KBM-7 (cell line): ENCODE measurements at places on chromosomes 13 and 19.

DNA sequence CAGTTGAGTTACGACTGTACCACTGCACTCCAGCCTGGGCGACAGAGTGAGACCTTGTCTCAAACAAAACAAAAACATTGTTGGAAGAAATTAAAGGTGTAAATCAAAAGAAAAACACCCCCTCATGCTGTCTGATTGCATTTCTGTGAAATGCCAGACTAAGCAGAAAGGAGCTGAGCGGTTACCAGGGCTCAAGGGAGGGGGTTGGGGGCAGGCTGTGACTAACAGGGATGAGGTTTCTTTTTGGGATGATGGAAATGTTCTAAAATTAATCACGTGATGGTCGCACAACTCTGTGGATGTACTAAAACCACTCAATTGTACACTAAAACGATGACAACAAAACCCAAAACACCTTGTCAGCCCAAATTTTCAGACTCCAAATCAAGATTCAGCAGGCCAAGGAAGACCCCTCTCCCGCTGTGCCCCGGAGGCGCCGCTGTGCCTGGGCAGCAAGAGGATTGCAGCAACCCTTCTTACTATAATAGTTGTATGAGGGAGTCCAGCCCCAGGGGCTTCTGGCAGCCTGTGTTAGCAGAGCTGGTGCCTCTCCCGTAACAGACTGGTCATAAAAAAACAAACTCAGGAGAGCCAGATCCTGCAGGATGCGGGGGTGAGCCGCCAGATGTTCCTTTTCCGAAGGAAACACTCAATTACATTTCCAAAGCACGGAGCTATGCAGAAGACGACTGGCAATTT is 20.9 kb downstream of the CAPS start:
- DNase-seq = no peak

DNA sequence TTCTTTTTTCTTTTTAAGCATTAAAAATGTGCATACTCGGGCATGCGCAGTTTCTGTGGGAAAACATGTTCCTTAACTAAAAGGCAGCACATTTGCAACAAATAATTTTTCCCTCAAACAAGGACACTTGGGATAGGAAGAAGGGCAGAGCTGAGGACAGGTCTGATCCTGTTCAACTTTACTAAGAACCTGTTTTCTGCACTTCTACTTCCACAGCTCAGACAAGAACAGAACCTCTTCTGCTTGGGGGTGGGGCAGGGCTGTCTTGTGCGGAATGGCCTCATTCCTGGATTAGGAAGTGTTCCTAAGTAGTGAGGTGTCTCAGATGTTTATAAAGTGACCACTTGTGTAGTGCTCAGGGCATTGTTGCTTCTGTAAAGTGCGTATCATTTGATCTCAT is 18.3 kb downstream of the SAFB start:
- no peak for DNase-seq

- DNase-seq = no peak
These were observed 1.5 kb upstream of the CIRBP start for GRCh38 chr19:1267477-1268225.

GRCh38 chr19:34489175-34489574 is 7.6 kb downstream of the WTIP start:
- no peak for DNase-seq

GRCh38 chr19:46744005-46744691 is 1.7 kb upstream of the FKRP start:
- DNase-seq = no peak

DNA sequence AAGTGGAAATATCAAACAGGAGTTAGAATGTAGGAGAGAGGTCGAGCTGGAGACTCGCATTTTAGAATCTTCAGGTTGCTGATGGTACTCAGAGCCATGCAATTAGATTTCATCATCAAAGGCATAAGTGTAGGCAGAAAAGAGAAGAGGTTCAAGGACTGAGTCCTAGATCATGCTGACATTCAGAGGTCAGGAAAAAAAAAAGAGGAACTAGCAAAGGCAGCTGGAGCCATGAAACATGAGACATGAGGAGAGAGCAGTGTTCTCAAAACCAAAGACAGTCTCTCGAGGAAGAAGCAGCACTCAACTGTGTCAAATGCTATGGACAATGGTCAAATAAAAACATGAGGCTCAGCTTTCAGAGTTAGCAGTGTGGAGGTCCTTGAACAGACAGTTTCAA is 12.4 kb upstream of the TPP2 start:
- peak; percentile 91 for DNase-seq

DNA sequence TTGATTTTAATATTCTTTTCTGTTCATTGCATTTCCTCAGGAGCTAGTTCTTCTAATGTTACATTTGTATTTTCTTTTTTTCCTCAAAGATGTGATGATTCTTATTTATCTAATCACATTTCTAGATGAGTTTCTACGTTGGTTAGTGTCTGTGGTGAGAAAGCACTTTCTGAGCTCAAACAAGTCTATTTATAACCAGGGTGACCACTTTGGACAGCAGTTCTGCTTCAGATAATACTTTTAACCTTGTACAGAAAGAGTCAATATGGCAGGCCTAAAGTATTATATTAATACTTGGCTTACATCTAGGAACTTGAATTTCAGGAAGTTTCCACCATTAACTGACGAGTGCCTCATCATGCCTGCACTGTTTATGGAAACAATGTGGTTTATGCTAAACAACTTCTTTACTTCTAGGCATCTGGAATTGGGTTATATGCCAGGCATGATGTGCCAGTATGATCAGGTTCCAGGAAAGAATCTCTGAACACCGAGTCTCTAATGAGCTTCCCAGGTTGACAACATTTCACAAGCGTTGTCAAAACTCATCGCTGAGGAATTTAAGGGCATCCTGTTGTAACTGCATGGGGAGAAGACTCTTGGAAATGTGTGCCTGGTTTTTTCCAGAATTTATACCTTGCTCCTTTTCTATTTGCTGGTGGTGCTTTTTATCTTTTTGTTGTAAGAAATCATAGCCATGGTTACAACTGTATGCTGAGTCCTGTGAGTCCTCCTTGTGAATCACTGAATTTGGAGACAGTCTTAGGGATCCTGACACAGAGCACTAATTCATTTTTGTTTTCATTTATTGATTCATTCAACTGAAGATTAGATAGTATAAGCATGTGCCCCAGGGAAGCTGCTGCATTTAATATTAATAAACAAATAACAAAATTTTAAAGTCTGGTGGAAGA is 344.4 kb upstream of the PCDH9 start:
- DNase-seq = no peak

DNA sequence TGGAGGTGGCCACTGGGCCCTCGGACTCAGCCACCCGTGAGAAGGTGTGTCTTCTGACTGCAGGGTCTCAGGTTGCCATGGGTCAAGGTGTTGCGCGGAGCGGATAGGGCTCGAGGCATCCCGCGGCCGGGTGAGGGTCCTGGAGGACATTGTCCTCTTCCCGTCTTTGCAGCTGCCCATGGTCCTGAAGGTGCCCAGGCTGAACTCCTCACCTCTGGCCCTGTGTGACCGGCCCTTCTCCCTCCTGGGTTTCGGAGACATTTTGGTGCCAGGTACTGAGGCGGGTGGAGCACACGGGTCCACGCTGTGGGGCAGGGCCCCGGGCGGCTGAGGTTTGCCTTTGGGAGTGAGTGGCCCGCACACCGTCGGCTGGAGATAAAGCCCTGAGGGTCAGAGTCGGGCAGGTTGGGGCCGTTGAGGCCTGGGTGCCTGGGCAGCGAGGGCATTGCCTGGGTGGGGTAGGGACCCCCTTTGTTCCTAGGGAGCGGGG is 15.6 kb upstream of the TMPRSS9 start:
- DNase-seq = no peak

DNA sequence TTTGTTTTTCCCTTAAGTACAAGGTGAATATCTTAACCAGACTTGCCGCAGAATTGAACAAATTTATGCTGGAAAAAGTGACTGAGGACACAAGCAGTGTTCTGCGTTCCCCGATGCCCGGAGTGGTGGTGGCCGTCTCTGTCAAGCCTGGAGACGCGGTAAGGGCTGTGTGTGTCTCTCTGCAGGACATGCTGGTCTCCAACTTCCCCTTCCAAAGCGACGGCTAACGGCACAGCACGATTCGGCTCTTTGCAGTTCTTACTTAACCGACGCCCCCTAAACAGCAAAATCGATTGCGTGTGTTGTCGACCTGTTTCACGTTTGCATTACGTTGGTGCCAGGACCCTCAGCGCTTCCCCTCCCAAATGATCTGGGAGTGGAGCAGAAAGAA is 73.2 kb downstream of the GGACT start:
- DNase-seq = no peak

DNA sequence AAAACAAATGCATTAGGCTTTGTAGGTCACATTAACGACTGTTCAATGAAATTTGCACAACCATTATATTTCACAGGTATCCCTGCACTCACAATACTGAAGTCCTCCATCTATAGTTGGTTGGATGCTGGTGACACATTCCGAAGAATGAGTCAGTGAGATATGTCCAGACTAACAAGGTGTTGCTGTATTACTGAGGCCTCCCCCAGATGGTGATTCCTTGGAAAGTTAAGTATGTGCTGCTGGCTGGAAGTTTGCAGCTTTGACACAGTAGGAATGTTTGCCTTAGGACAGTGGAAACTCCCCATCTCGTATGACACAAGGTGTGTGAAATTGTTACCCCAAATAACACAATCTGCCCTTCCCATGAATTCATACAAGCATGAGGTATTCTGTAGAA is 46.6 kb downstream of the FGF14 start:
- DNase-seq = no peak

- DNase-seq = peak; percentile 68
These were observed 803.6 kb downstream of the DIAPH3 start for GRCh38 chr13:59360108-59360507.

- no peak for DNase-seq
These were observed 39.9 kb downstream of the ZNF611 start for GRCh38 chr19:52694921-52695320.

GRCh38 chr19:13797870-13798269 is 2.6 kb downstream of the ZSWIM4 start:
- DNase-seq = no peak

DNA sequence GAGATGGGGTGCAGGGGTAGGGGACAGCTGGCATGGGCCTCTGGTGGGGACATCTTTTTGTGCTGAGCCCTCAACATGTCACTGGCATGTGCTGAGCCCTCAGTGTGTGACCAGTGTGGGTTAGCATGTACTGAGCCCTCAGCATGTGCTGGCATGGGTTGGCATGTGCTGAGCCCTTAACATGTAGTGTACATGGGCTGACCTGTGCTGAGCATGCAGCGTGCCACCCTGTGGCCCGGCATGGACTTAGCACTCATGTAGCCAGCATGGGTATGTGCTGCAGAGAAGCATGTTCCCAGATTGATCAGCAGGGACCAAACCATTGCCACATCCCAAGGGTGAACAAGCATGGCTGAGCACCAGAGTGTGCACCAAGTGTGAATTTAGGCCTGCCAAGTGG is 11.5 kb downstream of the HIPK4 start:
- DNase-seq = no peak

DNA sequence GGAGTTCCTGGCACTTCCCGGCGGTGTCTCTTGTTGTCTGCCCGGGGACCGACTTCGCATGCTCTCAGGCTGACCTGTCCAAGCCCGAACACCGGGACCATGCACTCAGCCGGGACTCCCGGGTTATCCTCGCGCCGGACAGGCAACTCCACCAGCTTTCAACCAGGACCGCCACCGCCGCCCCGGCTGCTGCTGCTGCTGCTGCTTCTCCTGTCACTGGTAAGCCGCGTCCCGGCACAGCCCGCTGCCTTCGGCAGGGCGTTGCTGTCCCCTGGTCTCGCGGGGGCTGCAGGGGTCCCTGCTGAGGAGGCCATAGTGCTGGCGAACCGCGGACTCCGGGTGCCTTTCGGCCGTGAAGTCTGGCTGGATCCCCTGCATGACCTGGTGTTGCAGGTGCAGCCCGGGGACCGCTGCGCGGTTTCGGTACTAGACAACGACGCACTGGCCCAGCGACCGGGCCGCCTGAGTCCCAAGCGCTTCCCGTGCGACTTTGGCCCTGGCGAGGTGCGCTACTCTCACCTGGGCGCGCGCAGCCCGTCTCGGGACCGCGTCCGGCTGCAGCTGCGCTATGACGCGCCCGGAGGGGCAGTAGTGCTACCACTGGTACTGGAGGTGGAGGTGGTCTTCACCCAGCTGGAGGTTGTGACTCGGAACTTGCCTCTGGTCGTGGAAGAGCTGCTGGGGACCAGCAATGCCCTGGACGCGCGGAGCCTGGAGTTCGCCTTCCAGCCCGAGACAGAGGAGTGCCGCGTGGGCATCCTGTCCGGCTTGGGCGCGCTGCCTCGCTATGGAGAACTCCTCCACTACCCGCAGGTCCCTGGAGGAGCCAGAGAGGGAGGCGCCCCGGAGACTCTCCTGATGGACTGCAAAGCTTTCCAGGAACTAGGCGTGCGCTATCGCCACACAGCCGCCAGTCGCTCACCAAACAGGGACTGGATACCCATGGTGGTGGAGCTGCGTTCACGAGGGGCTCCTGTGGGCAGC is 661 bp downstream of the FREM2 start:
- DNase-seq = no peak

GRCh38 chr19:10104665-10105508 is 1.3 kb upstream of the PPAN start:
- peak; percentile 91 for DNase-seq

GRCh38 chr13:112904436-112904960 is 64.5 kb upstream of the MCF2L start:
- DNase-seq = no peak

DNA sequence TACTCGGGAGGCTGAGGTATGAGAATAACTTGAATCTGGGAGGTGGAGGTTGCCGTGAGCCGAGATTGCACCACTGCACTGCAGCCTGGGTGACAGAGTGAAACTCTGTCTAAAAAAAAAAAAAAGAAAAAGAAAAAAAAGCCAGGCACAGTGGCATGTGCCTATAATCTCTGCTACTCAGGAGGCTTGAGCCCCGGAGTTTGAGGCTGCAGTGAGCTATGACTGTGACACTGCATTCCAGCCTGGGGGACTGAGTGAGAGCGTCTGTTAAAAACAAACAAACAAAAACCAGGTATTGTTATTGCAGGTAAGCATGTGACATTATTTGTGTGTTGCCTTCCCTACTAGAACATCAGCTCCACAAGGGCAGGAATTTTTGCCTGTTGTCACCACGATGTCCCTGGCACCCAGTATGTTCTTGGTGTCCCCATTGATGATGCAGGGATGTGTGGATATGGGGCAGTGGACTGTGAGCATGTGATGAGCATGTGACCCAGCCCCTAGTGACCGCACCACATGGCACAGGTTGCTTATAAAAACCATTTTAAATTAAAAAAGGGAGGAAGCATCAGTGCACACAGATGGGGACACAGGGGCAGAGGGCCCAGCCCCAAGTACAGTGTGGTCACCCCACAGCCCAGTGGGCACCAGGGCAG is 1.6 kb upstream of the KANK2 start:
- no peak for DNase-seq

DNA sequence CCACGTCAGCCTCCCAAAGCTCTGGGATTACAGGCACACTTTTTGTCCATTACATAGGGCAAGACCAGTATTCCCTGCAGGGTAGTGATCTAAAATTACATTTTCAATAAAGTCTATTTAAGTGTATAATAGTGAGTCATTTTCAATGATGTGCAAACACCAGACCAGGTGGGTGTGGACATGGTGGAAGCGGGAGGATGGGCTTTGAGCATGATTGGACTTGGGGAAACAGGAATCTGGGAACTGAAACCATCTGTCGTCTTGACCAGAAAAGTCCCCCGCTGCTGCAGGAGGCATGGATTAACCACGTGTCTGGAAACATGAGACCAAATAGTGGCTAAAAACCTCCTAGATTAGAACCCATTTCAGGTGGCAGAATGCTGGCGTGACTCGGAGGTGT is 4.9 kb downstream of the FXYD3 start:
- DNase-seq = no peak
